ENCODE measurements at places on chromosomes 12 and 14.

GRCh38 chr14:58797010-58797429 is 159.3 kb downstream of the DACT1 start:
- DNase-seq, result no peak

DNA sequence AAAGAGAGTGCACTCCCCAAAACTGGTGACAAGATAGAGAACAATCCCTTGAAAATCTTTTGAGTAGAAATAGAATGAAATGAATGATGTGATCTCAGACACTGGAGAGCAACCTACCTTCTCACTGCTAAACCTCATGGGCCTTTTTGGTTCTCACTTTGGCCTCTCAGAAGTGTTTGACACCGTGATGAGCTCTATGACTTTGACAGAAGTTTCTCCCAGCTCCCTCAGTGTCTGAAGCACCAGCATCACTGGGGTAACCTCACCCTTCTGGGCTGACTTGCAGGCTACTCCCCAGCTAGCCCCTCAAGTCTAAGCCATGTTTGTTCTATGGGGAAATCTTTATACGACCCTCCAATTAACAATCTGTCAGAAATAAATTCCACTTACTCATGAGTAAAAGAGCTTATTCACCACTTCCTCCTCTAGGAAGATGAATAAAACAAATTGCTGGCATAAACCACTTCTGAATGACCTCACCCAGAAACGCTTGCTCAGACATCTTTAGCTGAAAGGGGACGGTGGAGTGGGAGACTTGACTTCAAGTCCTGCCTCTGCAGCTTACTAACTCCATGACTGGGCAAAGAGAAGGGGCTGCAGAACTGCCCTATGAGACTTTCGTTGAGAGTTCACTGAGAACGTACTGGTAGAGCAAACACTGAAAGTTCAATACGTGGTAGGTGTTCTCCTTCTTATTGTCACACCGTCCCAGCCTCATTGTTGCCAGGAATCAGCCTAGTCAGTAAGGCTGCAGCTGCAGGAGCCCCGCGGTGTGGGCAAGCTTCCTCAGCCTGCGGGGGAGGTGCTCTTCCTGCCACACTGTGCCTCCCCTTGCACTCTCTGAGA is 46.5 kb downstream of the ST8SIA1 start:
- no peak for DNase-seq

GRCh38 chr14:63543826-63544406 is 739 bp upstream of the PPP2R5E start:
- no peak for DNase-seq

DNA sequence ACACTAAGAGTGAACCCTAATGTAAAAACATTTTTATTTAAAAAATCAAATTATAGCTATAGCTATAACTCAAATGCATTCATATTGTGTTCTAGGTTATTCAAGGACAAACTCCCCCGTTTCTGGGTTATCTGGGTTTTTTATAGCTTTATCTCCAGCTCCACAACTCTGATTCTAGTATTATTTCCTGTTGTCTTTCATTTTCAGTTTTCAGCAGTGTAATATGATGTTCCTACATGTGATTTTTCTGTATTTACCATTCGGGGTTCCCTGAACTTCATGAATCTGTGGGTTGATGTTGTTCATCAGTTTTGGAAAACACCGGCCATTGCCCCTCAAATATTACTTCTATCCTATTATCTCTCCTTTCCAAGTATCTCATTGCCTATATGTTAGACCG is 221.9 kb upstream of the FOXN3 start:
- no peak for DNase-seq

GRCh38 chr12:11812586-11813437 is 163.3 kb downstream of the ETV6 start:
- DNase-seq, result peak; percentile 82

DNA sequence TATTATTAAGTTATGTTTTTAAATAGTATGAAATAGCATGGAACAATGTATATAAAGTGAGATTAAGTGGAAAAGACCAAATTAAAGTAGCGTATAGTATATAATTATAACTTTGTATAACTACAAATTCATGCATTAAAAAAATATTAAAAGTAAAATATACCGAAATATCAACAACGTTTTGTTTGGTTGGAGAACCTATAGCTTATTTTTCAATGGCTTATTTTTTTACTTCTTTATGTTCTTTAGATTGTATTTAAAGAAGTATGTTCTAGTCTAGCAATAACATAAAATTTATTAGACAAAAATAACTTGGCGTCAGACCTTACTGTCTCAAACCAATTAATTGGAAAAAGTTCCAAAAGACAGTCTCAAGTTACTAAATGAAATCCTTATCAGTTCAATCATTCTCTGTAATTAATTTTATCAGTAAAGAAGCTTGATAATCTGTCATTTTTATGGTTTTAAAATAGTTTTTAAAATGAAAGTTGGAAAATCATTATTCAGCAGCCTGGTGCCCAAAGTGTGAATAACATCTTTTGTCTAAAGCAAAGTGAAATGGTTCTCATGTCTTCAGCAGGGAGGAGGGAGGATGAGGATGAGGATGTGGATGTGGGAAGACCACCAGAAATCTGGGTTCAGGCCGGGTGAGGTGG is 46.7 kb downstream of the IRAK3 start:
- no peak for DNase-seq

DNA sequence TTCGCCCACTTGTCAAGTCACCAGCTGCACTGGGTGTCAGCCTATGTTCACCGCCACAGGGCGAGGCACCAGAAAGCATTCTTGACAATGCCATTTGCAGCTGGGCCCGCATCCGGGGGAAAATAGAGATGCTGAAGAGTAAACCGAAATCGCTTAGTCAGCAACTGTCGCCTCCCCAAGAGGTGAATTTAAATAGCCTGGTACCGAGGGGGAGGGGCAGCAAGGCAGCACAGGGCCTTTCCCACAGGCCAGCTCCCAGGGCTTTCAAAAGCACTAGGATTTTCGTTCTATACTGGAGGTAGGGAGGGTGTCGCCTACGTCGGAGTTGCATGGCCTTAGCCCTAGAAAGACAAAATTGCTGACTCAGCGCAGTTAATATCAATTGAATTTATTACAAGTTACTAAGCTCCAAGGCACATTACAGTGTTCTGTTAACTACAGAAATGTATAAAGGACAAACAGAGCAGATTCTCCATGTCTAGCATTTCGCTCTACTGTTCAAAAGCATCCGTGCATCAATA is 4.3 kb downstream of the IRF2BPL start:
- no peak for DNase-seq

DNA sequence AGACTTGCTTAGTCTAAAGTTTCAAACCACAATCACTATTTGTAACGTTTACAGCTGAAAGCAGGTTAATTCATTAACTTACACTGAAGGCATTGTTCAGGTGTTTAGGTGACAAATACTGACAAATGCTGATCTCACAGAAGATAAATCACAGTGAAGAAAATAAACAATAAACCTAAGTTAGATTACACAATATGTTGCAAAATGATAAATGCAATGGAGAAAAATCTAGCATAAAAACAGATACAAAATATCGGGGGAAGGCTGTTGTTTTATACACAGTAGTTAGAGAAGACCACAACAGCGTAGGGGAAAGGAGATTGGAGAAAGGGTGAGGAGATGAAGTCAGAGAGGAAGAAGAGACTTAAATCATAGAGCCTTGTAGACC is 3.0 kb downstream of the SCAF11 start:
- DNase-seq, result no peak

- DNase-seq, result peak; percentile 31
Measured at GRCh38 chr14:74507840-74508239, 14.3 kb downstream of the ISCA2 start.

DNA sequence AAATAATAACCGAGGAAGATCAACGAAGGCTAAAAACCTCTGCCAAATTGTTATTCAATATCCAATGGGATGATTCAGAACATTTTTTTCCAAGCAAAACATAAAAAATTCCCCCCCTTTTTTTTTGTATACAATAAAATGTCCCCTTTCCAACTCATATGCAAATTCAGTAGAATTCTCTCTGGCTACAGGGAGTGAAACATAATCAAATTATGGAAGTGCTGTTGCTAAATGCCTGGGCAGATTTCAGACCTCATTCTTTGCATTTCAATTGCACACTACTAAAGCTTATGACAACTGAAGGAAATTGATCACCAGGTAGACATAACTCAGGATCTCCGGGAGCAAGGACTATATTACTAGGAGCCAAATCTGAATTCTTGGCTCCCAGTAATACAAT is 51.0 kb downstream of the LMNTD1 start:
- DNase-seq, result no peak

DNA sequence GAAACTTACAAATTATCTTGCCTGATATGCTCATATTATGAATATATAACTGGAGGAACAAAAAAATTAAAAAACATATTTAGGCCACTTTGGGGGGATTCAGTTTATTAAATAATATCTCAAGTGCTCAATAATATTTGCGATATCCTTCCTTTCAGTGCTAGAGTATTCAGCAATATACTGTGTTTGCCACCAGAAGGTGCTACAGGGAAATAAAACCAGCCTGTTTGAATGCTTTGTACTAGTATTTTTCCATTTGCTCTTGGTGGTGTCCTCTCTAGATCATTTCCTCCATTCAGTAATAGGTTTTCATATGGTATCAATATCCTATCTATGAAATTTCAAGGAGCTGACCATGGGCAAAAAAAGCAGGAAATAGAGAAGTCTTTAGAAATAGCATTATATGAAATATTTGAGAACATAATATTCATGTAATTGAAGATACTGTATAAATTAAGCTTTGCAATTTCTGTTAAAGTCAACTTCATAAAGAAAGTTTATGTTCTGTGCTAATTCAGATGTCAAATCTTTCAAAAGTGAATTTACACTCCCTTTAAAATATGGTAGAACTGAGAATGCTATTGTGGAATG is 106.2 kb upstream of the NAV3 start:
- no peak for DNase-seq

DNA sequence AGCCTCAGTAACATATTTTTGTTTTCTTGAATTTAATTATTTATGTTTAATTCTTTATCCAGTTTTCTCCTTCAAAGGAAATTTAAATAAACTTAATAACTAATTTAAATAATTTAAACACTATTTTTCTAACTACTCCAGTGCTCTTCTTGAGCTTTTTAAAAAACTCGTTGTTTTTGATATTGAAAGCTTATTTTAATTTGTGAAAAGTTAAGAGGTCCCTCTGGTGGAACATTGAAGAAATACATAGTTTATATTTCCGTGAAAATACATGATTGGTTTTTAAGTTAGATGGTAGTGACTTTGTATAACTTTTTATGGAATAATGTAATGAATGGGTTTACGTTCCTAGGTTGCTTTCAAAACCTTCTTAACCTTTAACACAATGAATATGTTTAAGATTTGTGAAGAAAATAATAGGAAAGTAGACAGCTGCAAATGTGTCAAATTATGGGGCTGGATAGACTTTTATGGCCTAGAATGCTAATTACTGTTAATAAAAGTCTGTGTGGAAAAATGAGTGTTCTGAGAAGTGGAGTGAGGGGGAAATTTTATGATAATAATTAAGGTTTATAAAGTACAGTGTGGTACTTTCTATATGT is 45.9 kb upstream of the MSRB3 start:
- no peak for DNase-seq

GRCh38 chr12:2666411-2666810 is 128.4 kb upstream of the FKBP4 start:
- no peak for DNase-seq

DNA sequence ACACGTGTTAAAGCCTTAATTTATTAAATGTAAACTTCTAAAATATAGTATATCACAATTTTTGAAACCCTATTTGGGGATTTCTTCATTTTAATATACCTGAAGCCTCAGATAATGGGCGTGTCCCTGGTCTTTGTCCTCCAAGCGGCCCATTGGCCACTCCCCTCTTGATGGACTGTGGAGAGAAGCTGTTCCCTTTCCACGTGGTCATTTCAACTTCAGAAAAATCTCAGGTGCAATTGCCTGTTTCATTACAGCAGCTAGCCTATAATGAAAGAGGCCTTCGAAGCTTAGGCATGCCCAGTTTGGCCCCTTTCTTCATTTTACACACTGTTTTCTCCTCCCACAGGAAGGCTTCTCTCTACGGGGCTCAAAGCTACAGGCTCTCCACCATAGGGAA is 131.4 kb upstream of the ARHGAP5 start:
- DNase-seq, result no peak

- DNase-seq, result no peak
Measured at GRCh38 chr14:31560759-31561154, 447 bp upstream of the NUBPL start.

DNA sequence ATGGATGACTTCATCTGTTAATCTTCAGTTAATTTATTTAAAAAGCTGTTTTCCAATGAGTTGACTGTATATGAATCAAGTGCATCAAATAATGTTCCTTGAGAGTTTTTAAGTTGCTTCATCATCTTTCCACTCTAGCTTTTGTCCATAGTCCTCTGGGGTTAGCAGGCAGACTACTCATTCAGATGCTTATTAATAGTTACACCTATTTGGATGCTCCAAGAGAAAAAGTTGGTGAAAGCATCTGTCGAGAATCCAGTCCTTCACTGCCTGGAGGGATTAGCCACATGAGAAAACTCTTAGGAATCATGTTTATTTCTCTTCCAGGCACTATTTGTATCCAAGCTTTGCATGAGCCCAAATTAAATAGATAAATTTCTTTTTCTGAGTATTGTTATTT is 70.2 kb downstream of the DACT1 start:
- no peak for DNase-seq

DNA sequence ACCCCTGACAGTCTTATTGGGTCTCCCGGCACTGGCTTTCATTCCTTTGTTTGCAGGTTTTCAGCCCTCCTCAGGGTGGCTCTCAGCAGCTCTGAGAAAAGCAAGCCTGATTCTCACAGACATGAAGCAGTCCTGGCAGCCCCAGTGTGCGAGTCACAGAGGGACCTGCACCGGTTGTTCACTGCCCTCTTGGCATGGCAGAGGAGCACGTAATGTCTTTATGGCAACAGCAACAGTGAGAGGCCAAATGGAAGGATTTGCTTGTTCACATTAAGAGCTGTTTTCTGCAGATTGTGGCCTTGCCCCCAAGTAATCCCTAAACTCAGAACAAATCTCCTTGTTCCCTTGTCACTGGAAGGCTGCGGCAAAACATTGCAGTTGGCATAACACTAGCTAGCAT is 3.4 kb downstream of the KCNA5 start:
- peak; percentile 49 for DNase-seq

DNA sequence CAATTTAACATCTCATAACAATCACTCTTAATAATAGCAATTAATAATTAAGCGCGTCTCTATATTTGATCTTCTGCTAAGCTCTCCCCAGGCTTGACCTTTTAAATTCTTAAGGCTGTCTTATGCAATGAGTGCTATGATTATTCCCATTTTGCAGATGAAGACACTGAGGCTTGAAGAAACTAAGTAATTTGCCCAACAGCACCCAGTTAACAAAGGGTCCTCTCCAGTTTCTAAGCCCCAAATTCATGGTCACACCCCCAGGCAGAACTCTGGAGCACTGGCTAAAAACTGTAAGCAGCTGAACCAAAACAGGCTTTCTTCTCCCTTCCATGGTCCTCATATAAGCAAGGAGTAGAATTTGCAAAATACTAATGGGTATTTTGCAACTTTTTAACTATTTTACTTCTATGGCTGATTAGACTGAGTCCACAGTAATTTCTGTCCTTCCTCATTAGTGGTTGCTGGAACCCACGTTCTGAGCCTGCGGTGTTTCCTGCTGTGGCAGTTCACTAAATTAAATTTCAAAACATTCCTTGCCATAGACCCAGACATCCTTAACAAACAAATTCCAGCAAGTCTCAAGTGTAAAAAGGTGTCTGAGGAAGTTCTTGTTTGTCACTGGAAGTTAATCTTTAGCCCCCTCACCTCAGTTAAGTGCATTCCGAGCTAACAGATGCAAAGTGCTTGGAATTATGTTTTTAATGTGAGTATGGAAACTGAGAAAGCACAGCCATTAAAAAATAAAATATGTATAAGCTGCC is 76.5 kb downstream of the TMEM132D start:
- no peak for DNase-seq

- no peak for DNase-seq
Measured at GRCh38 chr12:45138609-45139008, 77.3 kb upstream of the ANO6 start.

GRCh38 chr14:76765461-76765931 is 4.2 kb downstream of the VASH1 start:
- DNase-seq, result no peak

Data from right cardiac atrium (tissue), 5 donors.